ENCODE measurements at places on chromosomes 11 and 22.

GRCh38 chr11:16377746-16378145, 21.4 kb upstream of the SOX6 start:
- DNase-seq, result no peak

GRCh38 chr11:2767801-2768200, 68.0 kb upstream of the KCNQ1OT1 start:
- DNase-seq, result no peak

- no peak for DNase-seq
Observed at GRCh38 chr11:44978274-44978960, 27.7 kb upstream of the TP53I11 start.

DNA sequence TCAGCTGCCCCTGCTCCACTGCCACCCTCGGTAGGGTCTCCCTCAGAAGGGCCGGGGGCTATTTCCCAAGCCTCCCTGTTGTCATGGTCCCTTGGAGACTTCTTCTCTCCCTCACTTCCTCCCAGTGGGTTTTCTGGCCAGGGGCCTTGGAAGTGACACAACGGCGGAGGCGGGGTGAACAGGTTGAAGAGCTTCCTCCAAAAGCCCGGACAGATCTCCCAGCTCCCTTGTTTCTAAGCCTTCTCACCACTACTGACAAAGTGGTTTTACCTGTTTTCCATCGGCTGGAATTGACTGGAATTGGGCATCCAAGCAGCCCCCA, 14.5 kb downstream of the MYH9 start:
- no peak for DNase-seq

GRCh38 chr22:17057959-17058814, 26.6 kb upstream of the IL17RA start:
- peak; percentile 37 for DNase-seq

GRCh38 chr22:22394591-22394990, 114.0 kb downstream of the ZNF280B start:
- no peak for DNase-seq

- DNase-seq, result no peak
Observed at GRCh38 chr22:36052505-36052941, 23.9 kb upstream of the RBFOX2 start.

- DNase-seq, result no peak
Observed at GRCh38 chr11:107770551-107770951, 58.7 kb upstream of the SLN start.

- no peak for DNase-seq
Observed at GRCh38 chr11:126079621-126080124, 17.0 kb upstream of the CDON start.
